ENCODE measurements at places on chromosomes 11 and 22.

DNA sequence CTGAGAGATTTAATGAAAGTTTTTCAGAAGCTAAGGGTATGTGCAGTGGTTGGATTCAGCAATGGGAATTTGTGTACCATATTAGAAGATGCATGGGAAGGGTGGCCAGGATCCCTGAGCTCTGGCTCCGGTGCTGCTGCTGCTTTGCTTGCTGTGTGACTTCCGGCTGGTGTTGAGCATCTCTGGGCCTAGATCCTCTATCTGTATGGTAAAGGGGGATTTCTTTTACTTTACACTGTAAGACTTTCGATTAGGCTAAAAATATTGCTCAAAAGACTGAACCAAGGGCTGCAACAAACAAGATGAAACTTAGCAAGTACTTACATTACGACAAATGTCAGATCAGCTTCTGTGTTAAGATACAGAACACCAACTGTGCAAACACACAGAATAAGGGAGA is 39.1 kb downstream of the XRRA1 start:
- DNase-seq = no peak

DNA sequence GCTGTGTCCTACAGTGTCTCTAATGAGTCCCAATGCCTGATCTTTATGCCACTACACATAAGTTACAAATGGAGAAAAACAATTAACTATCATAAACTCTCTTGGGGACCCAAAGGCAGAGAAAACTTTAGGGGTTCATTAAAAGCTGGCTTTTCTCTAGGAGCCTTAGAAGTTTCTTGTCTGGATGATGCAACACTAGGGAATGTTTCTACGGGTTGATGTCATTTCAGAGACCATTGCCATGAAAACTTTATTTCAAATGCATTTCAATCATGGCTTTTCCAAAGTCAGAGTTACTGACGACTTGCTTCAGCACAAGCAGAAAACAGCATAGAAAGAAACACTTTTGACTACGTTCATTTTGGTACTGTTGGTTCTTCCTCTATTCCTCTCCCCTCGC is 8.5 kb upstream of the OR8B12 start:
- no peak for DNase-seq

GRCh38 chr11:44726283-44727113 is at the start of gene TSPAN18:
TSS of gene TSPAN18 (plus strand) at chr11:44726962. CDS start at chr11:44906417, 179,455 bp downstream.
- DNase-seq = peak; percentile 24

DNA sequence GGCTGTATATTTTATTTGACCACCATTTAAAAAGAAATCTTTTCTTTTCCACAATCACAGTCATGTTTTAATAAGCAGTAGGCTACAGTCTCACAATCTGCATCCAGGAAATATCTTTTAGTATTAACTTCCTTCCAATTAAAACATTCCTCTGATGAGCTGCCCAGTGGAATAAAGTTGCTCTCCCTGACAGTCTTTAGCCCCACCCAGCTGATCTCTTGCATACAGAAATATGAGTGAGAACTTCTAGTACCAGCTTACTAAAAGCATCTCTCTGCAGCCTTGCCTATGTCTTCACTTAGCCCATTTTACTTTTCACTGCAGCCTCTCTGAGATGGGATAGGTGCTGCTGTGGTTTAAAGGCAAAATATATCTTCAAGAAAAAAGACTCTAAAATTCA is 143.4 kb upstream of the ANO3 start:
- no peak for DNase-seq

DNA sequence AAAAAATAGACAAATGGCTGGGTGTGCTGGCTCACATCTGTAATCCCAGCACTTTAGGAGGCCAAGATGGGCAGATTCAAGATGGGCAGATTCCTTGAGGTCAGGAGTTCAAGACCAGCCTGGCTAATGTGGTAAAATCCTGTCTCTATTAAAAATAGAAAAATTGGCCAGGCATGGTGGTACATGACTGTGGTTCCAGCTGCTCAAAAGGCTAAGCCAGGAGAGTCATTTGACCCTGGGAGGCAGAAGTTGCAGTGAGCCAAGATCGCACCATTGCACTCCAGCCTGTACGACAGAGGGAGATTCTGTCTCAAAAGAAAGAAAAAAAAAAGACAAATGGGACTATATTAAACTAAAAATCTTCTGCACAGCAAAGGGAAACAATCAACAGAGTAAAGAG is 55.4 kb downstream of the USP35 start:
- DNase-seq = no peak

DNA sequence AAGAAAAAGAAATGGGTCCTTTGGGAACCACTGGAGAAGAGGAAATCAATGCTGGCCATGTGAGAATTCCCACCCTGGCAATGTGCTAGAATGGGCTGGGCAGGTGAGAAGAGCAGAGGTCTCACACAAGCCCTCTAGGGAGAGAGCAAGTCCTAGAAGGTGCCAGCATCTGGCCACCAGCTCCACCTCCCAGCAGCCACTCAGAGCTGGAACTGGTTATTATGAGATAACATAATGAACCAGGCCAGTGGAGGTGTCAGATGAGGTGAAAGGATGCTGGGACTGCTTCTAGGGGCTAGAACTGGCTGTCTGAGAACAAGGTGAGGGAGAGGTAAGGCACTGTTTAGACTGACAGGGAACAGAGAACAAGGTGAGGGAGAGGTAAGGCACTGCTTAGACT is 29.3 kb downstream of the NEFH start:
- DNase-seq = no peak

- no peak for DNase-seq
These were observed 12.1 kb downstream of the UBE2L6 start for GRCh38 chr11:57555393-57555792.

DNA sequence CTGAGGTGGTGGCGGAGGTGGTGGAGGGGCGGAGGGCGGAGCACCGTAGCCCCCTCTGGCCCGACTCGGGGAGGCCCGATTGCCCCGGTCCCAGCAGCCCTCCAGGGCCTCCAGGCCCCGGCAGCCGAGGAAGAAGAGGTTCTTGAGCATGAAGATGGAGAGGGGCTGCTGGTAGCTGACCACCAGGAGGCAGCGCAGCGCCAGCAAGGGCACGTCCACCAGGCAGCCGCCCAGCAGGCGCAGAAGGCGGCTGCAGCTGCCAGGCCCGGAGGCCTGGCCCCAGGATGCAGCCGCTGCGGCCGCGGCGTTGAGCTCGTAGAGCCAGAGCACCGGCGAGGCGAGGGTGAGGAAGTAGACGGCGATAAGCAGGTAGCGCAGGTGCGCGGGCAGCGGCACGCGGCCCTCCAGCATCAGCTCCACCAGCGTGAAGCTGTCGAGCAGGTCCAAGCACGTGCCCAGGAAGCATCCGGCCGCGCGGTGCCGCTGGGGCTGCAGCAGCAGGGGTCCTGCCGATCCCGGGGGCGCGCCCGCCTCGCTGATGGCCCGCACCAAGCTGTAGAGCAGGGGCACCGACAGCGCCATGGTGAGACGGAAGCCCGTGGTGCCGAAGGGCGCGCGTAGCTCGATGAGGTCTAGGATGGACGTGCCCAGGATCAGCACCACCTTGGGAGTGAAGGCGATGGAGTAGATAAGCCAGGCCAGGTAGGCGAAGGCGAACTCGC is 1.5 kb downstream of the TMEM121B start:
- DNase-seq = peak; percentile 90

DNA sequence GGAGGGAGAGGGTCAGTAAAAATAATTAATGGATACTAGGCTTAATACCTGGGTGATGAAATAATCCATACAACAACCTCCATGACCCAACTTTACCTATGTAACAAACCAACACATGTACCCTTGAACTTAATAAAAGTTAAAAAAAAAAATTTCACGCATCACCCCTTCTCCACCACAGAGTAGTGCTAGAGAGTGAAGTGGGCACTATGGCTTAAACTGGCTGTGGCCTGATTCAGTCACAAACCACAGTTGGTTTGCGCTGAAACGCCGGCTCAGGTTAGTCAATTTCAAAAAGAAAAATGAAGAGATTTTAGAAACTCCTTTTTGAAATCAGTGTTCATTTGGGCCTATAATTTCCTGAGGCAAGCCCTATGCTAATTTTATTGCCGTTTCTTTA is 144.3 kb downstream of the TRPC6 start:
- DNase-seq = no peak

GRCh38 chr11:88175569-88176075 is 379 bp upstream of the RAB38 start:
- peak; percentile 31 for DNase-seq

DNA sequence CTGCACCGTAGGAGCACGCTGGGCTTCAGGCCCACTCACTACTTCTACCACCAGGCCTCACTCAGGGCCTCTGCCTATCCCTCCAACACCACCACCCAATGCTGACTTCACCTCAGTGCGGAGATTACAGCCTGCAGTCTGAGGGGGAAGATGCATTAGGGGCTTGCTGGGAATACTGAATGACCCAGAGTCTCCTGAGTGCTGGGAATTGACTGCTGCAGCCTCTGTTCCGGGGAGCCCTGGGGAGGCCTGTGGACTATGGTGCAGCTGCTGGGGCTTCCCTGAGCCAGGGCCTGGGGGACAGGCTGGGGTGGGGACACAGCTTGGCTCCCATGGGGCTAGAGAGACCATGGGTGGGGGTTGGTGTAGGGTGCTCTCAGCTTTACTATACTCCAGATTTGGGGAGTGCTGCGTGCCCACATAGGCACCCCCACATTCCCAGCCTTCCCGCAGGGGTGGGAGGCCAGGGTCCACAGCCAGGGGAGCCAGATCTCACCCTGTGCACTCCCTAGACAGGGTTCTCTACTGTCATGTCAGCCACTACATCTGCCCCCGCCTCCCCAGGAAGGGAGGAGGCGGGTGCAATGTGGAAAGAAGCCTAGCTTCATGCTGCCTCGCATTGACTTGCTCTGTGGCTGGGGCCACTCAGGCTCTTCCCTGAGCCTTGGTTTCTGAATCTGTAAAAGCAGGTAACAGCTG is 44.4 kb downstream of the GDPD5 start:
- DNase-seq = peak; percentile 51

- no peak for DNase-seq
These were observed 9.5 kb downstream of the MAP4K2 start for GRCh38 chr11:64793271-64794160.

- peak; percentile 99 for DNase-seq
These were observed at the start of gene DEAF1 for GRCh38 chr11:694563-695287. TSS of gene DEAF1 (minus strand) at chr11:695222. CDS start at chr11:695047, 175 bp downstream.

DNA sequence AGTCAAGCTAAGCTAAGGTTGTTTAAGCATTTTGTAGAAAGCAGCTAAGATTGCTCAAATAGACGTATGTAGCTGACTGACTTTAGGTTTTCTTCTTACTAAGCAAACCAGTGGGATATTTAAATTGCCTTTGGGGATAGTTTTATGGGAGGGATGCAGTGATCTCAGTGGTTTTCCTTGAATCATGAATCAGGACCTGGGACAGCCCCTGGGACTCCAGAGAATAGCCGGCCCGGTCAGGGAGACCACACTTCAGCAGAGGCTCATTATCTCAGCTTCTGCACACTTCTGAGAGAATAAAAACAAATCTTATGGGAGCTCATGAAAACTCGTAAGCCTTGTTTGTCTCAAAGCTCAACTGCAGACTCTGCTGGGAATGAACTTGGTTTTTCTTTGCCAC is at the start of gene OR9I1:
OR9I1 (minus strand) TSS at position 62 of the 400 bp plus-strand sequence. CDS start 6,086 bp downstream, outside the sequence.
- DNase-seq = no peak

DNA sequence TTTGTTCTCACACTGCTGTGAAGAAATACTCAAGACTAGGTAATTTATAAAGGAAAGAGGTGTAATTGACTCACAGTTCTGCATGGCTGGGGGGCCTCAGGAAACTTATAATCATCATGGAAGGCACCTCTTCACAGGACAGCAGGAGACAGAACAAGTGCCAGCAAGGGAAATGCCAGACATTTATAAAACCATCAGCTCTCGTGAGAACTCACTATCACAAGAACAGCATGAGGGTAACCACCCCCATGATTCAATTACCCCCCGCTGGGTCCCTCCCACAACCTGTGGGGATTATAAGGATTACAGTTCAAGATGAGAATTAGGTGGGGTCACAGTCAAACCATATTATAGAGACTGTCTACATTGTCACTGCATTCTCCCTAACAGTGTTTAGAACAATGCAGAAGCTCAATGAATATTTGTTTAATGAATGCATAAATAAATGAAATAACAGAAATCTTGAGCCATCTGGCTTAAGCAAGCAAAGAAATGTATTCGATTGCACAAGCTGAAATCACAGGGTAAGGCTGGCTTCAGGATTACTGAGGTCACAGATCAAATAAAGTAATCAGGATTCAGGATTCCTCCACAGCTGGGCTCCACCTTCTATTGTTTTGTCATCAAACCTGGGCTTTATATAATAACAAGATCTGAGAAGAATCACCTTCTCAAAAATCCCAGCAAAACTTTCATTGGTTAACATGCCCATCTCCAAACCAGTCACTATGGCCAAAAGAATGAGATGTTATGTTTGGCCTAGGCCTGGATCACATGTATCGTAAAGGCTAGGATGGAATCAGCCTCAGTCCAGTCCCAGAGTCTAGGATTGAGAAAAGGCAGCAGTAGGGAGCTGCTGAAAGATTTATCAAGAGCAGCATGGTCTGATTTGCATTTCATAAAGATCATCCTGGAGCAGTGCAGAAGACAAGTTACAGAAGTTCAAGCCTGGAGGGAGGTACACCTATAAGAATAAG is 137.8 kb upstream of the UBASH3B start:
- no peak for DNase-seq

- DNase-seq = no peak
These were observed 68.2 kb downstream of the CASP12 start for GRCh38 chr11:104830080-104830479.

GRCh38 chr11:44036811-44037657 is 10.7 kb upstream of the ACCSL start:
- DNase-seq = peak; percentile 59

DNA sequence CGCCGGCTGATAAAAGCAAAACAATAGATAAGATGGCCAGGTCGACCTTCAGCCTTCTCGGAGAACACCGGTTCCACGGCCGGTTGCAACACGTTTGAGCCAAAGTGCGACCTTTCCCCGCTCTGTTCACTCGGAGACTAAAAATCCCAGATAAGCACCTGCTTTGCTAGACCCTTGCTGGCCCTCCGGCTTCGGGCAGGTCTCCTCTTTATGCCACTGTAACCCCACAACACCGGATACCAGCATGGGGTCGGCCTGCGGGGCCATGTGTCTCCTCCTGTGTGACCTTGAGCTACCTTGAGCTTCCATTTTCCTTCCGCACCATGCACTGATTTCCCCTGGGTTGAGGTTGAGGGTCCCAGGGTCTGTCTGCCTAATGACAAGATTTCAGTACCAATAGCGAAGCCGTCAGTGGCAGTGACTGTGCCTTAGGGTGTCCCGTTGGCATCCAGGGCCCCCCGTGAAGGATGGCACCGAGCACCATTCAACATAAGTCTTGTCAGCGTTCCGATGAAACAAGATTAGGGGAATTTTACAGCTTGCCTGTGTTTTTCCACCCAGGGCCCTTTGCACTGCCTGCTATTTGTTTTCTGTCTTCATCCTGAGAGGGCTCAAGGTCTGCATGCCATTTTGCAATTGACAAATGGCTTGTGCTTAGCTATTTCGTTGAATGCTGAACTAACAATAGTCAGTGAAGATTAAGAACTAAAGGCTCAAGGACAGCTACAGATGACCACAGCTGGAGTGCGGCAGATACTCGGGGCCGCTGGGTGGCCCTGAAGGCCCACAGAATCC is 118.6 kb downstream of the KCNQ1 start:
- no peak for DNase-seq

Data from suppressor macrophage treated with lipopolysaccharide for 1 hour (primary cell).